ENCODE measurements at places on chromosomes 11 and 22.

DNA sequence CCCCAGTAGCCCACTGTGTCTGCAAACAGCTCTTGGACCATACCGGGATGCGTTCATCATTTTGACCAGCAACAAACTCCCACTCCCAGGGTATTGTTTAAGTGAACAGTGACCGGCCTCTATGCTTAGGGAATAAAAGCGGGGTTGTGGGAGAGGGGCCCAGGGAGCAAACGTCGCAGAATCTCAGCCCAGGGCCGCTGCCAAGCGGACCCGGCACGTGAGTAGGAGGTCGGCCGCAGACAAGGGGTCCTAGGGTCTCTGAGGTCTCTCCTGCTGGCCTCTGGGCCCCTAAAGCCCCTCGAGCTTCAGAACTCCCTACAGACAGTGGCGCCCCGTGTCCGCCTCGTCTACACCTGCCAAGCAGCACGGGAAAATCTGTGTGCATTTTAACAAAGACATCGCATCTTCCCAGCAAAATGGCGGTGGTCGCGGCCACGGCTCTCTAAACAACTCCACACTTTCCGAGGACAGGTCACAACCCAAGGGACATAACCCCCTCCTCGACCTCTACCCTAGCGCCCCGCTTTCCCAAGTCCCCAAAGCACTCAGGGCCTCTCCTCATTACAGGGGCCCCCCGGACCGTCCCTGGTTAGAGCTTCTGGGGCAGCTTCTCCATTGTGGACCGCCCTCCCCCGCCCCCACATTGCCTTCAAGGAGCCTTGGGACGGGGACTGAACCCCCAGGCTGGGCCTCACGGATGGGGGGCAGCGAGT lies 3.9 kb upstream of the GCAT start:
- peak overlapping the region; percentile 79 for H3K4me3 ChIP-seq
- H3K4me1 ChIP-seq = peaks cover 53% of the 10 kb centered on the region
- no peaks in the 10 kb centered on the region for H3K36me3 ChIP-seq
- no peak overlapping the region for H3K27ac ChIP-seq
- DNase-seq = no peak

DNA sequence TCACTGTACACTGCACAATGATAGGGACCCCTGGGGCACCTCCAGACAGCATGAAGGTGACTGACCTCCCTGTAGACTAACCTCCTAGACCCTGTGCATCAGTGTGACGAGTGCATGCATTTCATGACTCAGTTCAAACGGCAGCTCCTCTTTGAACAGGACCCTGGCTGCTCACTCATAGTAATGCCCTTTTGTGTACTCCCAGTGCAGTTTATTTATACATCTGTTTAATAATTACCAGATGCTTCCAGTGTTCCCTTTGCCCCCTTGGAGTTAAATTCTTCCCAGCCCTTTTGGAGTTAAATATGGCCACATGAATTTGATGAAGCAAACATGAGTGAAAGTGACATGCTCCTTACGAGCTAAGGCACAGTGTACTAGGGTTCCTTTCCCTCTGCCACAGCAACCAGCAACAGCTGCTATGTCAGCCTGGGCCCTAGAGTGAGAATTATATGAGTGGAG lies 72.4 kb downstream of the PANX1 start:
- H3K27me3 ChIP-seq = no peaks in the 10 kb centered on the region
- H3K36me3 ChIP-seq = no peaks in the 10 kb centered on the region

DNA sequence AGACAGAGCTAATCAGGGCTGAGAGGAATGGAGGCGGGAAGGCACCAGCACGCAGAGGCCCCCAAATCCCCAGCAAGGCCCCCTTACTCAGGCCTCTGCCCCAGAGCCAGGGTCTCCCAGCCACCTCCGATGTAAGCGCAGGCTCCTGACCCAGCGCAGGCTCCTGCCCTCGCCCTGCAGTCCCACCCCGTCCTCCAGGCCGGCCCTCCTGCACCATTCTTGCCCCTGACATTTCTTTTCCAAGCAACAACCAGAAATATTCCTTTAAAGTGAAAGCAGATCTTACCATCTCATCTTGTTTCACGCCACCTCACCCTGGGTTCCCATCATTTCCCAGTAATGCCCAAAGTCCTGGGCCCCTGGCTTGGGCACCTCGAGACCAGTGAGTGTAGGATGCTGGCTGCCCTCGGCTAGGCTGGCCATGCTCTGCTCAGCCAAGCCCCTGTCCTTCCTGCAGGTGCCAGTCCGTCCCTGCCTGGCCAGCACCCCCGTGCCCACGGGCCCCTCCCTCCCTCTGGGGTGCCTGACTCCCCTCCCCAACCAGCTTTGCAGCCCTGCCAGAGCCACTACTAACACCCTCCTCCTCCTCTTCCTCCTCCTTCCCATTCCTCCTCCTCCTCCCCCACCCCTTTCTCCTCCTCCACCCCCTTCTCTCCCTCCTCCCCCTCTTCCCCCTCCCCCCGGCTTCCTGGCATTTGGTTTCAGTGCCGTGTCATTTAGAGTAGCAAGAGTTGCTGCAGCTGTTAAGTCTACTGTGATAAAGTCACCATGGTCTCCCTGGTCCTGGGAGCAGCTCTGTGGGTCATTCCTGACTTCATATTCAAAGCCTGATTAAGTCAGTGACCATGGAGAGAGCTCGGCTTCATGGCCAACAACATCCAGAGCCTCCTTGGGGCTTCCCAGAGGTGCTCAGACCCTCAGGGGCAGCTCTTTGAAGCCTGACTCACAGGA lies 78.7 kb downstream of the PIWIL3 start:
- H3K4me1 ChIP-seq = peaks cover 16% of the 10 kb centered on the region
- peak overlapping the region; percentile 7 for H3K27ac ChIP-seq
- H3K4me3 ChIP-seq = no peak overlapping the region

GRCh38 chr22:19645391-19645790 lies 68.9 kb upstream of the SEPTIN5 start:
- no peak overlapping the region for H3K4me3 ChIP-seq
- no peaks in the 10 kb centered on the region for H3K4me1 ChIP-seq
- no peak for DNase-seq
- no peak overlapping the region for H3K27ac ChIP-seq

DNA sequence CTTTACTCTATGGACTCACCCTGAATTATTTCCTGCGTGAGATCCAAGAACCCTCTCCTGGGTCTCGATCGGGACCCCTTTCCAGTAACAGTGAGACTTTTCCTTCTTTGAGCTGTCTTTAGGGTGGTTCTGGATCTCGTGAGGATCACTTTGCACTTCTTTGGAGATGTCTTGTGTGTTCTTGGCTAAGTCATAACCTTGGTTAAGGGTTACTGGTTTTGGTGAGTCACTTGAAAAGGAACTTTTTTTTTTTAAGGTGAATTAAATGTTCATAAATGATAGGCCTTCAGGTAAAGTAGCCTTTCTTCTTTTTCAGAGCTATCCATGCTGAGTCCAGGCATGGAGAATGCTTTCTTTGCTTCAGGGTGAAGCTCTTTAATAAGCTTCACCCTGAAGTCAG lies 19.4 kb upstream of the GSTP1 start:
- no peaks in the 10 kb centered on the region for H3K4me1 ChIP-seq
- no peaks in the 10 kb centered on the region for H3K27me3 ChIP-seq
- no peaks in the 10 kb centered on the region for H3K36me3 ChIP-seq
- DNase-seq = no peak
- no peak overlapping the region for H3K4me3 ChIP-seq
- peak overlapping the region; percentile 61 for H3K27ac ChIP-seq

- no peak for DNase-seq
- no peak overlapping the region for H3K4me3 ChIP-seq
- no peaks in the 10 kb centered on the region for H3K4me1 ChIP-seq
- peaks cover 10% of the 10 kb centered on the region for H3K27me3 ChIP-seq
- no peak overlapping the region for H3K27ac ChIP-seq
- no peaks in the 10 kb centered on the region for H3K36me3 ChIP-seq
These were observed 645.1 kb downstream of the TBC1D22A start for GRCh38 chr22:47407461-47408025.

DNA sequence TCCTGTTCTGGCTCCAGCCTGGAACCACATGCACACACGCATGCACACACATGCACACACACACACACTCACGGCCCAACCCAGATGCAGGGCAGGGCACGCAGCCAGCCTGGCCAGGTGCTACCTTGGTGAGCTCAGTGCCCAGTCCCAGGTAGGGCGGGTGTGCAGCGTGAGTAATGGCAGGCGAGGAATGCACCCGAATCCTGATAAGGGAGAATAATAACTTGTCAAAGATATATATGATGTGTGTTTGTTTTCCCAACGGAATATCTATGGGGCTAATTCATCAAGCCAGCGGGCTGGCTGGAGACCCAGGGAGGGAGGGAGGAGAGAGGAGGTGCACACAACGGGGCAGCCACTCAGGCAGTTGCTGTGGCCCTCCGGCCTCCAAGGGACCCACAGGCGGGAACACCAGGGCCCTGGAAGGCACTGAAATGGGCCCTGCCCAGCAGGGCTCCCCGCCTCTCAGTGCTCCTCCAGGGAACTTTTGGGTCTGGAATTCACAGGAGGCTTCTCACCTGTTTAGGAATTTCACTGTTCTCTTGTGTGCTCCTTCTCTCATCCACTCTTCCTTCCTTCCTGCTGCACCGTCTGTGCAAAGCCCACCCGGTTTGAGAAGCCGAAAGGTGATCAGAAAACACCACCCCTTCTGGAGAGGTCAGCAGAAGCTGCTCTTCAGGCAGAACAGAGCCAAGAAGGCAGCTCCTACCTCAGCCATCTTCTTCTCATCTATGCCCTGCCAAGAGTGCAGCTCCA lies 79.0 kb downstream of the BUD13 start:
- H3K36me3 ChIP-seq = no peaks in the 10 kb centered on the region
- no peak overlapping the region for H3K4me3 ChIP-seq
- H3K27me3 ChIP-seq = peaks cover 5% of the 10 kb centered on the region
- no peaks in the 10 kb centered on the region for H3K4me1 ChIP-seq

Measured in heart left ventricle (tissue), 16 donors.